KBM-7 (cell line): ENCODE measurements at places on chromosomes 7 and 10.

GRCh38 chr7:71735961-71736556 lies 604.1 kb downstream of the GALNT17 start:
- DNase-seq, result peak; percentile 62

- DNase-seq, result no peak
Measured at GRCh38 chr7:133975130-133975529, 152.0 kb upstream of the LRGUK start.

GRCh38 chr10:102267748-102268147 lies 22.4 kb downstream of the GBF1 start:
- DNase-seq, result no peak

DNA sequence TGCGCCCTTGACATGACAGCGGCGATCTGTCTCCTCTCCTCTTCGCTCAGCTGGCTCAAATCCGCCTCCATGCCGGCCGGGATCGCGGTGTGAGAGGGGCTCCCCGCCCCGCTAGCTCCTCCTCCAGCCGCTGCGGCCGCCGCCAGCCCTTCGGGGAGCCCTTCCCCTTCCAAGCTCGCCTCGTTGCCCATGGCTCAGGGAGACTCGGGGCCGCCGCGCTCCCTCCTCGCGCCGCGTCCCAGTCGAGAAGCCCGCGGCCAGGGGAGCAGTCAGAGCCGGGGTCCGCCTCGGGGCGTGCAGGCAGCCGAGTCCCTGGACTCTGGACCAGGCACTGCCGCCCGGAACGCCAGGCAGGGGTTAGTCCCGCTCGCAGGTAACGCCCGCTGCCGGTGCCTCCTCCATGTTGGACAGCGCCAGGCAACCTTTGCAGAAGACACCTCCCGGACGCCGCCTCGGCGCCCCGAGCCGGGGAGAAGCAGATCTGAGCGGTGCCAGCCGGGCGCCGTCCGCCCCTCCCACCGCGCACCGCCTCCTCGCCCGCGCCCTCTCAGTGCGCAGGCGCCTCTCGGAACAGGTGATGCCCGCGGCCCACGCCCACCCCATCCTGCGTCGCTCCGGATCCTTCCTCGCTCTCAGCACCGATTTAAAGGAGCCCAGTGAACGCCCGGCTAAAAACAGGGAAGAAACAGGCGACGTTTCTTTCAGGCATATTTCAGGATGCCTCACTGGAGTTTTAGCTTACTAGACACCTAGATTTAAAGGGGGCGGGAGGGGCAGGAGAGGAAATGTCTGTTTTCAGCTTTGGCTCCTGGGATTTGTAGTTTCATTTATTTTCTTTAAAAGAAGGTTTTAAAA lies at the start of gene PCLO:
TSS of gene PCLO (minus strand) at position 483 of the 855 bp plus-strand sequence. CDS start at position 191, 292 bp downstream.
- DNase-seq, result peak; percentile 78

DNA sequence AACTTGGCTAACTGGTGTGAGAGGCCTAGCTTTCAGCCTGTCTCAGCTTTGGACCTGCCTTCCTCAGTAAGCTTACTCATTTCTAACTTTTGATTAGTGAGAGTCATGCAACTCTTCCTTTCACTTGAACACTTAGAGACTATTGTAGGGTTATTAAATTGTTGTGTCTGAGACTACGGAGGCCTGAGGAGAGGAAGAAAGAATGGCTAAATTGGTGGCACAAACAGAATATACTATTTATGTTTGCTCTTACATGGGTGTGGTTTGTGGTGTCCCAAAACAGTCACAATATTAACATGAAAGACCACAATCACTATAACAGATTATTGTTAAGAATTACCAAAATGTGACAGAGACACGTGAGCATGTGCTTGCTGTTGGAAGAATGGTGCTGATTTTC lies 82.1 kb downstream of the TRIM24 start:
- no peak for DNase-seq

DNA sequence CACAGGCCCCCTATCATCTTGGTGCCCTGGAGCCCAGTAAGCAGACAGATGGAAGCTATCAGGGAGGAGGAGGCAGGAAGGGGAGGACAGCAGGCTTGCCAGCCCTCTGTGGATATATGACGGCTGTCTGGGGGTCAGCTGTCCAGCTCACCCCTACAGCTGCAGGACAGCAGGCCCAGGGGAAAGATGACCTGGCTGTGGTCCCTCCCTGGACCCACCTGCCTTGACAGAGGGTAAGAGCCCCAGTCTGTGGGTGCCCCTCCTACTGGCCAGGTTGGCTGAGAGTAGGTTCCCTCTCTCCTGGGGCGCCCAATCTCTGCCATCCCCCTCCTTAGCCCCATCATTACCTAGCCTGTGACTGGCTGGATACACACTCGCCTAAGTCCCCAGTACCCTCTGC lies 62.5 kb downstream of the C10orf143 start:
- no peak for DNase-seq

DNA sequence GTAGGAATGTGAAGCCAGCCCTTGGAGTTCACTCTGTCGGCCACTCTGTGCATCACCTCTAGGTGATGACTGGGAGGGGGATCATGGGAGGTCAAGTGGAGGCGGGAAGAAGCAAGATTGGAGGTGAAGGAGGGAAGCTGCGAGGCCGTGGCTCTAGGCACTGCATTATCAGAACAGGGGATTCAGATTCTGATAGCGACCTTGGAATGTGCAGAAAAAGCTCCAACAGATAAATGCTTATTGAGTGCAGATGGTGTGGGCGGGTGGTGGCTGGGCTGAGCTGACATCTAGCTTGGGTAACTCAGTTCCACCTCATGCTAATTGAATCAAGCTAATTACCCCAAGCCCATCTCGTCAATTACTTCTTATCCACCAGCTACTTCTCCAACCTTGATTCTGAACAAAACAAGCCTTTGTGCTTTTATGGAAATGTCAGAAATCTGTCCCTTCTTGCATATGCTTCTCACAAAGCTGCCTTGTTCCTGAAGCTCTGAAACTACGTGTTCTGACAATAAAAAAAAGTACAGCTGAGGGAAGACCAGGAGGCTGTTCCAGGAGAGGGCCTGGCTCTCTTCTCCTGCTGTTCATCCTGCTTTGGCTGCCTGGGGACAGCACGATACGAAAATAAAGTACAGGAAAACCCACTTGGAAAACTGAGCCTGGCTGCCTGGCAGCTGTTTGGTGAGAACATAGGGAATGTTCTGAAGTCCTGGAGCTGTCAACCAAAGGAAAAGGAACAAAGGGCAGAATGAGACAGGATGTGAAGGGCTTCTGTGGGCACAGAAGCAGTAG lies 27.5 kb downstream of the STRA8 start:
- DNase-seq, result no peak

- no peak for DNase-seq
Measured at GRCh38 chr7:100839361-100839760, 12.0 kb upstream of the EPHB4 start.

GRCh38 chr7:88522771-88523293 lies 216.1 kb upstream of the STEAP4 start:
- no peak for DNase-seq

DNA sequence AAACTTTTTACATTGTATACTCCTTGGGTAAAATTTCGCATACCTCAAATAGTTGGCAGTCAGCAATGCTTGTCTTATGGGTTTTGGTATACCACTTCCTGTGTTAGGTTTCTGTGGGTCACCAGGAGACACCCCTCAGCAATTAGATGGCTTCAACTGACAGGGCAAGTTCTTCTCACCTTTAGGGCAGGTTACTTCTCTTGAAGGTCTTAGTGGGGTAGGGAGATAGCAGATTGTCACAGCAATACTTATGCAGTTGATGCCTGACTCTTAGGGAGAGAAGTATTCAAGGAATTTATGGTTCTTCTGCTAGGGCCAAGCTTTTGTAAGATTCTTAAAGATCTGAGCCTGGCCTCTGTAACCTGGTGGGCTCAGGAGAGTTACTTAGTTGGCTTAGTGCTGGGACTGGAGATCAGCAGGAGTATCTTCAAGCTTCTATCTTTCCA lies 42.9 kb downstream of the MKLN1 start:
- DNase-seq, result peak; percentile 21

DNA sequence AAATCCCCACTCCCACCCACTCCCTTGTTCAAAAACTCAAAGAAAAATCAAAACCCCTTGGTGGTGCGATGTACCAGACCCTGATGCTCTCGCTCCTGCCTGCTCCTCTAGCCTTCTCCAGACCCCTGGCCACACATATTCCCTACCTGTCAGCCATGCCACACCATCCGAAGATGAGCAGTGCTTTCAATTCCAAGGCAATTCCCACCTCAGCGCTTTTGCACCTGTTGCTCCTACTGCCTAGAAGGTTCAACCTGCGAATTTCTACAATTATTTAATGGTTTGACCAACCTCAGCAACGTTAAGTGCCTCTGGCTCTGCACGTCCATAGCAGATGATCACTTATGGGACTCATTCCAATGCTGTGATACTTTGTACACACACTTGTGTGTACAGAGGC lies 11.1 kb downstream of the SLC16A12 start:
- DNase-seq, result no peak

DNA sequence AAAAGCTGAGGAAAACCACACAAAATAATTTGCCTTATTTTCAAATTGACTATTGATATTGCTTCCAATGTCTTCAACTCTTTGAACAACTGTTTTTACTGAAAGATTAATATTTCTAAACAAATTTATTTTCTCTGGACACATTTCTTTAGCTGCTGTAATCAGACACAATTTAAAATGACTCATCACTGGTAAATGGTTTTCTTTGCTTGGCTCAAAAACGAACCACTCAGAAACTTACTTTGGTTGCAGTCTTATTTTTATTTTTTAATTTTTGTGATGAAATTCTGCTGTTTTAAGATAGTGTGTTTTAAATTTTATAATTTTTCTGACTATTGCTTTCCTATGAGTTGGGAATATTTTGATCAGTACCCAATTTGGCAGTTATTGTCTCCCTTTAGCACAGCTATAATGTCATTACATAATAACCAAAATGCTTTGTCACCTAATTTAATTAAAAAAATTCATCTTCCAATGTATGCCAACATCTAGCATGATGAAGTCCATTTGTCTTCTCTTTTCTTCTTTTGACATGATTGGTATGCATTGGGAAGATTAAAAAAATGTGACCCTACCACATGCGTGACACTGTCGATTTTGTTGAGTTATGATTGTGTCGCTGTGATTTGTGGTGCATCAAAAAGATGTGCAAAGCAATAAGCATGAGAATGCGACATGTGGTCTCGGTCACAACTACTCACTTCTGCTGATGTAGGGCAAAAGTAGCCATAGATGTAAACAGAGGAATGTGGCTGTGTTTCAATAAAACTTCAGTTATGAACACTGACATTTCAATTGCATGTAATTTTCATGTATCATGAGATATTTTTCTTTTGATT lies 222.3 kb downstream of the SUGCT start:
- no peak for DNase-seq

DNA sequence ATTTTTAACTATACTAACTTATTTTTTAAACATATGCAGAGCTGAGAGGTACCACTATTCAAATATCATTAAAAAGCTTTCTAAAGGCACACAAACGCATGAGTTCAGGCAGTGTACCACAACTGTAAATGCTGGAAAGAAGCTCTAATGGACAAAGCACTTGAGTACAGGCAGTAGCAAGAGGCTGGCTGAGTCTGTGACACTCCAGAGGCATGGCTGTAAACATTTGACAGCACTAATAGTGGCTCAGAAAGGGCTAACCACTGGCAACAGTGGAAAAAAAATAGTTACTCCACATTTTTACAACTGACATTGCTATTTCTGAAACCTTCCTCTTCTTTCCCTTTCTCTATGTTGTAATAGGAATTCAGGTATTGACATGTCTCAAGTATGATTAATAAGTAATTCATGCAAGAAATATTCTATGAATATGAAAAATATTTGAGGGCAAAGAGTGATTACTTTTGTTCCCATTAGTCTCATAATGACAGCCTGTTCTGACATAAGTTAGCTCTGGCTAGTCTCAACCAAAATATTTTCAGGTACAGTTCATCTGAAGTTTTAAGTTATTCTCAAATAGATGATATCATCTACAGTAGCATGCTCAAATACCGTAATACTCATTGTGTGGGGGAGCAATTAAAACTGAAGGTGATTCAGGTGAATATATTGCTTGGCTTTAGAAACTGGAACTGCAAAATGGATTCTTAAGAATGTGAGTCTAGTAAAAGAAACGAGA lies 324.0 kb upstream of the POT1 start:
- DNase-seq, result no peak

DNA sequence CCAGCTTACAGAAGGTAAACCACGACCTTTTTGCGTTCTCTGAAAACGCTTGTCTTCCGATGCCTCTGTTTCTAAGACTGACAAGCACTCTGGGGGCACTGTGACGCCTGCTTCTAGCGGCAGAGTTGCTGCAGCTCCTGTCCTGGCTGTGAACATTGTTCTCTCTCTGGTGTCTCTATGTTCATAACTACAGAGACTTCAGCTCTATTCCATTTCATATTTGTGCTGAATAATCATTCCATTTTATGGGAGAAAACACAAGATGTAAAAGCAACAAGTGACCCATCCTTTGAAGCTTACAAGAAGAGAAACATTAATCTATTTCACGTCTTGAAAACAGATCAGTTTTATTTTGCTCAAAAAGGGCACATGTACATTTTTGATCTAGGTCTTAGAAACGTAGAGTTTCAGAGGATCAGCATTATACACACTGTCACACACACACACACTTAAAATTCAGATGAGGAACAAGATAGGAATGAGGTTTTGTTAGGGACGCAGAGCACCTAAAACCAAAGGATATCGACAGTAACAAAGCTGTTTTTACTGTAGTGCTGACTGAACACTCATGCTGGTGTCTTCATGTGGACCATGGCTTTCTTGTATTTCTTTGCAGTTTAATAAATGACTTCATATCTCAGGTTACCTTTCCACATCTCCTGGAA lies 3.0 kb downstream of the IKZF1 start:
- DNase-seq, result peak; percentile 48

- DNase-seq, result no peak
Measured at GRCh38 chr7:122485856-122486255, 181.3 kb upstream of the FEZF1 start.

- DNase-seq, result no peak
Measured at GRCh38 chr7:111025006-111025405, 65.9 kb upstream of the LRRN3 start.

- peak; percentile 83 for DNase-seq
Measured at GRCh38 chr7:149261829-149262617, at the start of gene ZNF783. ZNF783 (plus strand) TSS chr7:149262196; CDS start chr7:149262334, 138 bp downstream.

DNA sequence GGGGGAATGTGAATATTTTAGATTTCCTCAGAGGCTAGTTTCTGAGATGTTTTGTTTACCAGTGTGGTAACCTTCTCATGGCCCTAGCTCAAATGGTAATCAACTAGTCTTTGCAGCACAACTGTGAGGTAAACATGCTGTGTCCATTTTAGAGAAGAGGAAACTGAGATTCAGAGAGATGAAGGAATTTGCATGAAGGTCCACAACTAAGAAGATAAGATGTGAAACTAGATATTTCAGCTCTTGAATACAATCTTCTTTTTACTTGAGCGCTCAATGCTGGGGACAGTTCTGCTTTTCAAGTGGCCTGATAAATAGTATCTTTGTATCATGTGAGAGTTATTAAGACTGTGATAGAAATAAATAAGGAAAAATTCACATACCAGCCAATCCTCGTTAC lies 245.4 kb downstream of the AUTS2 start:
- DNase-seq, result no peak

DNA sequence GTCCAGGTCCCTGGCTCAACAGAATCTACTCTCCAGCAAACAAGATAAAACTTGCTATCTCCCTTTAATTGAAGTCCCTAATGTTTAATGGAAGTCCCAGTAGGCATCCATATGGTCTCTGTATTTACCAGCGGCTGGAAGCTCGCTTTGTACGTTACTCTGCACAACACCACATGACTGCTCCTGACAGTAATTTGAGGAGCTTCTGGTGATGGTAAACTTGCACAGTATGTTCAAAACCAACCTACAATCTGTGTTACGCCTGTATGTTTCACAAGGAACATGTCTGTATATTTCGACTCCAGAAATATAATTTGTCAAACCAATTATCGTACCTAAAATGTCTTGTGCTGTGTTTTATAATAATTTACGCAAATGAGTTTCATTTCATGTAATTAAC lies 4.4 kb upstream of the TECPR1 start:
- DNase-seq, result no peak
